Hematopoietic multipotent progenitor cell (in vitro differentiated cells): ENCODE measurements at places on chromosomes 12 and 14.

DNA sequence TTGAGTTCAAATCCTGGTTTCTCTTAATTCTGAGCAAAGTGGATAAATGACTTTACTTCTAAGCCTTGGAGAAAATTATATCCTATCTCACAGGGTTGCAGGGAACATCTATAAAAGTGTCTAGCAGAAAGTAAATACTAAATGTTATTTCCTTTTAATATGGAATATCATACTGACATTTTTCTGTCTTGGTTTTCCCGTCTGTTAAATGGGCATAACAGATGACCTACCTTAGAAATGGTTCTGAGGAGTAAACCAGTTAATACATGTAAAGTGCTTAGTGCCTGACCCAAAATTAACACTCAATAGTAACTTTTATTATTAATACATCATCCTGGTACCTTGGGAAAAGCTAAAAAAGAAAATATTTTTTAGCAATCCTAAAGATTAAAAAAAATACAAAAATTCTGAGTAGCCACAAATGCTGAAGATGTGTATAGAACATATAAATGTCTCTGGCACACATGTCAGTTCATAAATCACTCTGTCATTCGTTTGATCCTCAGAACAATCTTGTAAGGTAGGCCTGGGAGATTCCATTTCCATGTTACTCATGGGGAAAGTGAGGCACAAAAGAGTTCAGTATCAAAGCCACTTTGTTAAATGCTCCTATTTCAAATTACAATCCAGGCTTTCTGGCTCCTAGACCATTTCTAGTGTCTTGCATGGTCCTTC, 1.3 kb downstream of the VIPAS39 start:
- no peak for DNase-seq

GRCh38 chr12:70733385-70733784, 96.2 kb upstream of the PTPRB start:
- peak; percentile 70 for DNase-seq

- no peak for DNase-seq
Measured at GRCh38 chr12:11347810-11348209, 37.6 kb upstream of the PRB4 start.

GRCh38 chr14:95021588-95021987, 135.7 kb downstream of the DICER1 start:
- no peak for DNase-seq

GRCh38 chr14:53148671-53149070, 4.5 kb downstream of the DDHD1 start:
- DNase-seq = no peak
